ENCODE measurements at places on chromosomes 12 and 14.

- DNase-seq = no peak
Measured at GRCh38 chr14:58138714-58139482, 13.1 kb downstream of the ARMH4 start.

DNA sequence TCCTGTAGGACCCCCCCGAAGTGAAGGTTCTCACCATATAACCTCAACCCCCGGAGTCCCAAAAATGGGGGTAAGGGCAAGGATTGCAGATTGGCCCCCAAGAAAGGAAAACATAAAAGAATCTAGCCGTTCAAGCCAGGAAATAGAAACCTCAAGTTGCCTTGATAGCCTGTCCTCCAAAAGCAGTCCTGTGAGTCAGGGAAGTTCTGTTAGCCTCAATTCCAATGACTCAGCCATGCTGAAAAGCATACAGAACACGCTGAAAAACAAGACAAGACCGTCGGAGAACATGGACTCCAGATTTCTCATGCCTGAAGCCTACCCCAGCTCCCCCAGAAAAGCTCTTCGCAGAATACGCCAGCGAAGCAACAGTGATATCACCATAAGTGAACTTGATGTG, 344.2 kb upstream of the RGS6 start:
- no peak for DNase-seq

DNA sequence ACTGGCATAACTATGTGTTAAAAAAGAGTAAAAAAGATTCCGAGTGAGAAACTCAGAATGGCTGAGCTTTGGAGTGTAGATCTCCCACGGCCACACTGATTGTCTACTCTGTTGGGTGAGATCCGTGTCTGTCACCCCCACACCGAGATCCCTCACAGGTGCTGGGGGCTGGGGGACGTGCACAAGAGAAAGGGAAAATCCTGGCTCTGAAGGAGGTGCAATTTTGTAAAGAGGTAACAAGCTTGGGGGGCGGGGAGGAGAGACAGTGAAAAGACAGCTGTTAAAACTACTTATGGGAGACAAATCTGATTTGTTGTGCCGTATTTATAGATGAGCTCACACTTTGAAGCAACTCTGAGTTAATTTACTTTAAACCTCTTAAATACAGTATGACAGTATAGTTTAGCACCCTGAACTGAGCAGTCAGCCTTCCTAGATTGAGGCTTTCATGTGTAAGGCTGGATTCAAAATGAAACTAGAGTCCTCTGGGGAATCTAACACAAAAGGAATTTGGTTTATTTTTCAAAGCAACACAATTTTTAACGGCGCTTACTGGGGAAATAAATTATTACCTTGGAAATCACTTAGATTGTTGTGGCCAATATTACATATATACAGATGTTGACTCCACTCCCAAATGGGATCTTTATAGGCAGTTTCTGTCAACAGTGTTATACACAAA, 167.4 kb upstream of the RGS6 start:
- no peak for DNase-seq

DNA sequence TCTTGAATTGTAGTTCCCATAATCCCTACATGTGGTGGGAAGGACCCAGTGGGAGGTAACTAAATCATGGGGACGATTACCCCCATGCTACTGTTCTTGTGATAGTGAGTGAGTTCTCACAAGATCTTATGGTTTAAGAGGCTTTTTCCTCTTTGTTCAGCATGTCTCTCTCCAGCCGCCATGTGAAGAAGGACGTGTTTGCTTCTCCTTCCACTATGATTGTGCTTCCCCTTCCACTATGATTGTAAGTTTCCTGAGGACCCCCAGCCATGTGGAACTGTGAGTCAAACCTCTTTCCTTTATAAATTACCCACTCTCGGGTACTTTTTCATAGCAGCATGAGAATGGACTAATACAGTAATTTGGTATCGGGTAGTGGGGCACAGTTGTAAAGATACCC, 97.3 kb downstream of the PPP1R12A start:
- no peak for DNase-seq

DNA sequence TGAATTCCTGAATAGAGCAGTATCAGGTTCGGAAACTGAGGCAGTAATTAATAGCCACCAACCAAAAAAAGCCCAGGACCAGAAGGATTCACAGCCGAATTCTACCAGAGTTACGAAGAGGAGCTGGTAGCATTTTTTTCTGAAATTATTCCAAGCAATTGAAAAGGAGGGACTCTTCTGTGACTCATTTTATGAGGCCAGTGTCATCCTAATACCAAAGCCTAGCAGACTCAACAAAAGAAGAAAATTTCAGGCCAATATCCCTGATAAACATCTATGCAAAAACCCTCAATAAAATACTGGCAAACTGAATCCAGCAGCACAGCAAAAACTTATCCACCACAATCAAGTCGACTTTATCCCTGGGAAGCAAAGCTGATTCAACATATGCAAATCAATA, 202.3 kb upstream of the SLC16A7 start:
- no peak for DNase-seq

GRCh38 chr12:122079033-122079531, 526 bp downstream of the MLXIP start:
- no peak for DNase-seq

DNA sequence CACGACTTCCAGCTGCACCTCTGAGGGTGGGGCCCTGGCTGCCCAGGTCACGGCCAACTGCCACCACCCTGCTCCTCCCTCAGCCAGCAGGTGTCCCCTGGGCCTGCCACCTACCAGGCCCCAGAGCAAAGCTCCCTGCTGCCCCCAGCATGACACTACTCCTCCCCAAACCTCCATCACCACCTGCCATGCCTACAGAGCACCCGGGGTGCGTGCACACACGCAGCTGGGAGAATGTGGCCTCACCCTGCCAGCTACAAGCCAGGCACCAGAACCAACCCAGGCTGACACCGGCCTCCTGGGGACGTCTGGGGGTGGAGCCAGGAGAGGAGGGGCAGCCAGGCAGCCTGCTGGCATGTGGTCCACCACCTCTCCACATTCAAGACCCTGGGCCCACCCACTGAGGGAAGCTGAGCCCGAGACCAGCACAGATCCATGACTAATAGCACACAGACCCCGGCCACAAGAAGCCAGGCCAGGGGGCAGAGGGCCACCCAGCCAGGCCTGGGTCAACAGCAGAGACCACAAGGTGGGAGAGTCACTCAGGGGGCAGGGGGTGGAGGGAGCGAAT, 3.4 kb downstream of the JAG2 start:
- DNase-seq = no peak

DNA sequence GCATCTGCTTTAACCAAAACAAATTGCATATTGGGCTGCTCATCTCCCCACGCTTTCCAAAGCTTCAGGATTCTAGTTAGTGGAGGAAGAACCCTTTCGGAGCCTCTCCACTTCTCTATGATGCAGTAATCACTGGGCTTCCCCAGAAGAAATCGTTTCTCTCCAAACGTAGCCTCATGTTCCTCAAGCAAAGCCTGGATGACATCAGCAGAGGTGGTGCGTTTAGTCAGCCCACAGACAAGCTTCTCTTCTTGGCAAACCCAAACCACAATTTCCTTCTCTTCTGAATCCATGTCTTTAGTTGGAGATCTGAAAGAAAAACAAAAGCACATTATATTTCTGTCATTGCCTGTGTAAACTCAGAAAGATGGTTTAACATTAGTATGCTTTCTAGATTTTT, 30.6 kb downstream of the RASSF9 start:
- DNase-seq = no peak

DNA sequence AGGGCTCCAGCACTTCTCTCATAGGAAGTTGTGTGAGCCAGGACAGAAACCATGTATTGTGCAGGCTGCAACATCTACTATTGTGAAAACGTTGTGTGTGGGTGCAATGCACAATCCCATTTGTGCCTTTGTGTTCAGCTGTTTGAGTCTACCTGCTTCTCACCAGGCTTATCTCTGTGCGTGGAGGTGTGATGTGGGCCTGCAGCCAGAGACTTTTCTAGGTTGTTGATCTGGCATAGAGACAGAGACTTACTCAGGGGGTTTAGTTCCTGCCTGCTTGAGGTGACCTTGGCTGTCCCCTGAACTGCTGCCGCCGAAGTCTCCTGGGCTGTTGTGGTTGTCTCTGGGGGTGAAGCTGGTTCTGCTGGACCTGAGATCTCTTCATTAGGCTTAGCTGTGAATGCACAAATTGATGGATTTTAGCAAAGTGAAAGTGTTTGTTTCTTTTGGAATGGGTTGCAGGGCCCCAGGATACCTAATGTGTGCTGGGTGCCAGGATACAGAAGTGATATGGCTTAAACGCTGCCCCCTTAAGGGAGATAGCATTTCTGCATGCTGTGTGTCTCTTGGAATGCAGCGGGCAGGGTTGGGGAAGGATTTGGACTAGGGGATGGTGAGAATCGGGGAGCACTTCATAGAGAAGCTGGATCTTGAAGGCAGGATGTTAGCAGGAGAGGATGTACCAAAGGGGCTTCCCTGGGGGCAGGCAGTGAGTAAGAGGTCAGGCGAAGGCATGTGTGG, 2.5 kb downstream of the LACRT start:
- no peak for DNase-seq

DNA sequence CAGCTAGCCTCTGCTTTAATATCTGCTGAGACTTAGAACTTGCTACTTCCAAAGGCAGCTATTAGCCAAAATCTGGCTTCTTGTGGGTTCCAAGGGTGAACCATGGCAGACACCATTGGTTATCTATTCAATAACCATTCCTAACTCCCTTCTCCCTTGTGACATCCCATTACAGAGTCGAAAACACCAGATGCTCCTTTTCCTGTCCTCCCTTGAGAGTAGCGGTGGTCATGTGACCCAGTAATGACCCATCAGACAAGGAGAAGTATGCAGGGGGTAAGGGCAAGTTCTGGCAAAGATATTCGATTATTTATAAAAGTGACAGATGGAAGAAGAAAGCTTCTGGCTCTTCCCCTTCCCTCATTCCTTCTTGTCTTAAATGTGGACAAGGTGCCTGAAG, 20.1 kb downstream of the TGFB3 start:
- DNase-seq = no peak

DNA sequence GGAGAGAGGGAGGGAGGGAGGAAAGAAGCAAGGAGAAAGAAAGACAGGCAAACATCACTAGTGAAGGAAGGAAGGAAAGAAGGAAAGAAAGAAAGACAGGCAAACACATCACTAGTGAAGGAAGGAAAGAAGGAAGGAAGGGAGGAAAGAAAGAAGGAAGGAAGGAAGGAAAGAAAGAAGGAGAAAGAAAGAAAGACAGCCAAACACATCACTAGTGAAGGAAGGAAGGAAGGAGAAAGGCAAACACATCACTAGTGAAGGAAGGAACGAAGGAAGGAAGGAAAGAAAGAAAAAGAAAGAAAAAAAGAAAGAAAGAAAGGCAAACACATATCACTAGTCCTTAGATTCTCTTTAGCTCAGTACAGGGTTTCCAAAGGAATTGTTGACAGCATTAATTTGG, 5.3 kb downstream of the FZD10 start:
- no peak for DNase-seq

GRCh38 chr14:104343294-104343625, 204.9 kb downstream of the KIF26A start:
- no peak for DNase-seq

GRCh38 chr14:96627386-96627785, 125.2 kb downstream of the PAPOLA start:
- no peak for DNase-seq

DNA sequence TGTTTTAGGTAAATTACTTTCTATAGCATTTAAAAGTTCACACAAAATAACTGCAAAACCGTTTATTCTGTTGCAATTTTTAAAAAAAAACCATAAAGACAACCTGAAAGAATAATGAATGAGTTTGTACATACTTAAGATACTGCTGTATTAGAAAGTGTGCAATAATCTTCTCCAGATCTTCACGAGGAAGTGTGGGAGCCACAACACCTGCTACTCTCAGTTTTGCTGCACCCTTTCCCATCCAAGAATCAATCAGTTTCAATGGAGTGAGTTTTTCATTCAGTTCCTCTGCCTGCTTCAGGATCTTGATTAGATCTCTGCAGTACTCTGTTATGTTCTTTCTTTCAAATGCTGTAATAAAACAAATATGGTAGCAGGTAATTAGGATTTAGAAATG, 30.1 kb downstream of the RECQL start:
- DNase-seq = no peak

DNA sequence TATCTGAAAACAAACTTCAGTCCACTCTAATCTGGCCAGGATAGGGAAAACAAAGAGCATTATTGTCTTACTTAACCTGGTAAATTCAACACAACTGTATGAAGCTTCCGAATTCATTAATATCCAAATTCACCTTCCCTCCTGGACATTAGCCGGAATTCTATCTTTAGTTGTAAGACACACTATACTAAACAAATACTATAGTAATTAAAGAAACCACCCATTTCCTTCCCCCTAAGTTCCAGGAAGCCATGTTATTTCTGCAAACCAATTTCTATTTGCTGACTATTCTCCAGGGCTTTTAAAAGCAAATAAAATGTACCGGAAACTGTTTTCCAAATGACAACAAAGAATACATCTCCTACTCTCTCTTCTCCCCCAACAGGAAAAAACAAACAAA, 122.7 kb upstream of the MDM1 start:
- DNase-seq = no peak

GRCh38 chr12:49160399-49160798, 28.5 kb downstream of the TUBA1A start:
- DNase-seq = peak; percentile 10

- DNase-seq = no peak
Measured at GRCh38 chr14:106210650-106211049, 684.3 kb downstream of the TMEM121 start.

DNA sequence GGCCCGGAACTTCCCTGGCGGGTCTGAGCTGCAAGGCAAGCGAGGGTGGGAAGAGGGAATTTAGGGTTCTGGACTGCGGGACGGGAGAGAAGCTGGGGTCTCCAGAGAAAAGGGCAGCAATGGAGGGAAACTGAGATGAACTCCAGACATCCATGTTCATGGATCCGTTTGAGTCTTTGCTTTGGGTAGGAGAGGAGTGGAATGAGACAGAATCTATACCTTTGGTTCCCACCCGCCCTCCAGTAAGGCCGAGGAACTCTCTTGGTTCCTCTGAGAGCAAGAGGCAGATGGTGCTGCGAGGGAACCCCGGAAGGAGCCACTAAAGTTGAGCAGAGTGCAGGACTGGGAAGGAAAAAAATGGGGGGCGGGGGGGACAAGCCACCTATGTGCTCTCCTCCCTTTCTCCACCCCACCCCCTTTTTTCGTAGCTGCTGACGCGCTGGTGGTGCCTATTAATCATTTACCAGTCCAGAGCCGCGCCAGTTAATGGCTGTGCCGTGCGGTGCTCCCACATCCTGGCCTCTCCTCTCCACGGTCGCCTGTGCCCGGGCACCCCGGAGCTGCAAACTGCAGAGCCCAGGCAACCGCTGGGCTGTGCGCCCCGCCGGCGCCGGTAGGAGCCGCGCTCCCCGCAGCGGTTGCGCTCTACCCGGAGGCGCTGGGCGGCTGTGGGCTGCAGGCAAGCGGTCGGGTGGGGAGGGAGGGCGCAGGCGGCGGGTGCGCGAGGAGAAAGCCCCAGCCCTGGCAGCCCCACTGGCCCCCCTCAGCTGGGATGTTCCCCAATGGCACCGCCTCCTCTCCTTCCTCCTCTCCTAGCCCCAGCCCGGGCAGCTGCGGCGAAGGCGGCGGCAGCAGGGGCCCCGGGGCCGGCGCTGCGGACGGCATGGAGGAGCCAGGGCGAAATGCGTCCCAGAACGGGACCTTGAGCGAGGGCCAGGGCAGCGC, 1.2 kb downstream of the SSTR1 start:
- DNase-seq = peak; percentile 13

- DNase-seq = no peak
Measured at GRCh38 chr12:6925239-6925539, 2.6 kb upstream of the ATN1 start.

GRCh38 chr12:32987512-32987911, 90.9 kb upstream of the PKP2 start:
- no peak for DNase-seq

GRCh38 chr12:42770261-42770660, 180.7 kb upstream of the PRICKLE1 start:
- no peak for DNase-seq
